ENCODE measurements at places on chromosomes 7 and 10. TPM values are rescaled to one million over a fixed set of nuclear protein-coding genes. Genes with fewer than 3 reads are reported as not detected.

- no peaks in the 10 kb centered on the region for H3K4me1 ChIP-seq
- no peak overlapping the region for H3K4me3 ChIP-seq
- no peak for DNase-seq
- H3K36me3 ChIP-seq, result no peaks in the 10 kb centered on the region
Observed at GRCh38 chr10:64555666-64556065, 1034.5 kb downstream of the REEP3 start.

DNA sequence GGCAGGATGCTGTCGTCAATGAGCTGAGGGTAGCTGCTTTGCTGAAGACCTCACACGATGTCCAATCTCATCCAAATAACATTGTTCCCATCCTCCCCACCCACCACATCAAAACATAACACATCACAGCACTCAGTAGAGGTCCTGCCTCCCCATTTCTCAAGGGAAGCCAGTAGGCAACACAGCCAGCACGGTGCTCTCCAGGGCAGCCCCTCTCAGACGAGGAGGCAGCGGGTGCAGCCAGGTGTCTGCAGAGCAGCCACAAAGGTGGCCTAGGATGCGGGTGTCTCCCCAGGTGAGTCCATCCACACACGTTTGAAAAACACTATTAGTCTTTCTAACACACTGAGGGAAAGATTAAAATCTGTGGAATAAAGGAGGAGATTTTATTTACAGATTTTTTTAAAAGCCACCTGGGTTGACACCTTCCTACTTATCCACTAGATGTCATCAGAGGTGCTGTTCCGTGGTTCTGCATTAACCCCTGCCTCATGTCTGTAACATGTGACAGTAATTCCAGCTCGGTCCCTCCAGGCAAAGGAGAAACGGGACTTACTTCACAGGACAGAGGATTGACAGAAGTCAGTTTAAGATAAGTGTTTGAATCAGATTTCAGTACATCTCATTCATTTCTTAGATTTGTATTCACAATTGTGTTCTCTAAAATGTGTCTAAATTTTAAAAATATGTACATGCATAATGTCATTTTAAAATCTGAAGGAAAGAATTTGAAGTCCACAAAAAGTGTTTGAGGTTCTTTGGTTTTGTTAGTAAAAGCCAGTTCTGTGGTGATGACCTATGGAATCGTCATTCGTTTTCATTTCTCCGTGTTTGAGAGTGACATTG lies 68.0 kb downstream of the LANCL2 start:
- peak; percentile 49 for DNase-seq
- no peaks in the 10 kb centered on the region for H3K36me3 ChIP-seq
- H3K4me3 ChIP-seq, result no peak overlapping the region

GRCh38 chr7:39637400-39637799 lies 14.0 kb downstream of the RALA start:
- peaks cover 48% of the 10 kb centered on the region for H3K4me1 ChIP-seq
- peak overlapping the region; percentile 39 for H3K4me3 ChIP-seq
- H3K27ac ChIP-seq, result no peak overlapping the region

DNA sequence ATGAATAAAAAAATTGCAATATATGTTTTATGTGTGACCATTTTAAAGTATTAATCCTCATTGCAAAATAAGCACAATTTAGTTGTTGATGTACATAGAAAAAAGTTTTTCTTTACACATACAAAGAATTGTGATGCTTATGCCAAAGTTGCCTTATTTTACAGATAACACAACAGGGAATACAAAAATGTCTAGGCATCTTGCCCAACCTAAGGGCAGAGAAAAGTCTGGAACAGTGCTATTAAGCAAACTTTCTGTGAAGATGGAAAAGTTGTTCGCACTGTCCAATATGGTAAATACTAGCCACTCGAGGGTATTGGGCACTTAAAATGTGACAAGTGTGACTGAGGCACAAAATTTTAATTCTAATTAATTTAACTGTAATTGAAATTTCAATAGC lies 190.2 kb upstream of the HGF start:
- no peak overlapping the region for H3K27ac ChIP-seq
- H3K4me3 ChIP-seq, result no peak overlapping the region
- no peak for DNase-seq
- no peaks in the 10 kb centered on the region for H3K4me1 ChIP-seq

- no peak overlapping the region for H3K4me3 ChIP-seq
- no peaks in the 10 kb centered on the region for H3K27me3 ChIP-seq
- H3K4me1 ChIP-seq, result peaks cover 14% of the 10 kb centered on the region
- no peak overlapping the region for H3K27ac ChIP-seq
- H3K36me3 ChIP-seq, result no peaks in the 10 kb centered on the region
Observed at GRCh38 chr10:125783957-125784356, 8.3 kb upstream of the MMP21 start.

GRCh38 chr7:114806590-114807162 lies 115.2 kb upstream of the MDFIC start:
- no peak for DNase-seq
- H3K4me1 ChIP-seq, result no peaks in the 10 kb centered on the region
- H3K27ac ChIP-seq, result no peak overlapping the region
- H3K36me3 ChIP-seq, result no peaks in the 10 kb centered on the region
- no peak overlapping the region for H3K4me3 ChIP-seq

- H3K4me1 ChIP-seq, result no peaks in the 10 kb centered on the region
- DNase-seq, result no peak
- no peak overlapping the region for H3K27ac ChIP-seq
Observed at GRCh38 chr10:34528320-34528719, 286.8 kb downstream of the PARD3 start.

DNA sequence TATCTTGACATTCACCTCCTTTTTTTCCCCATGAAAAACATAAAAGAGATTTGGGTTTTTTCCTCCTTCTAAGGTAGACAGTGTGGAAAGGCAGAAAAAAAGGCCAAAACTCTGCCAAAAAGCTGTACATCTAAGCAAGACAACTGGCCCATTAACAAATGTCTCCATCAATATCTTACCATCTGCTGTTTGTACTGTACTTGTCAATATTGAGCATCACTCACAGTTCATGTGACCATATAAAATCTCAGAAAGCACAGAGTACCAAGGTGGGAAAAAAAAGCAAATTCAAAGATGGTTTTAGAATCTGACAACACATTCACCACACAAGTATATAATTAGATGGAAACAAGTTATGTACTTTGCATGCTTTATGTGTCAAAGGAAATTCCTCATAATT lies 52.6 kb downstream of the CACNA2D1 start:
- H3K36me3 ChIP-seq, result no peaks in the 10 kb centered on the region
- no peak overlapping the region for H3K4me3 ChIP-seq
- no peak overlapping the region for H3K27ac ChIP-seq
- no peaks in the 10 kb centered on the region for H3K4me1 ChIP-seq
- DNase-seq, result no peak

DNA sequence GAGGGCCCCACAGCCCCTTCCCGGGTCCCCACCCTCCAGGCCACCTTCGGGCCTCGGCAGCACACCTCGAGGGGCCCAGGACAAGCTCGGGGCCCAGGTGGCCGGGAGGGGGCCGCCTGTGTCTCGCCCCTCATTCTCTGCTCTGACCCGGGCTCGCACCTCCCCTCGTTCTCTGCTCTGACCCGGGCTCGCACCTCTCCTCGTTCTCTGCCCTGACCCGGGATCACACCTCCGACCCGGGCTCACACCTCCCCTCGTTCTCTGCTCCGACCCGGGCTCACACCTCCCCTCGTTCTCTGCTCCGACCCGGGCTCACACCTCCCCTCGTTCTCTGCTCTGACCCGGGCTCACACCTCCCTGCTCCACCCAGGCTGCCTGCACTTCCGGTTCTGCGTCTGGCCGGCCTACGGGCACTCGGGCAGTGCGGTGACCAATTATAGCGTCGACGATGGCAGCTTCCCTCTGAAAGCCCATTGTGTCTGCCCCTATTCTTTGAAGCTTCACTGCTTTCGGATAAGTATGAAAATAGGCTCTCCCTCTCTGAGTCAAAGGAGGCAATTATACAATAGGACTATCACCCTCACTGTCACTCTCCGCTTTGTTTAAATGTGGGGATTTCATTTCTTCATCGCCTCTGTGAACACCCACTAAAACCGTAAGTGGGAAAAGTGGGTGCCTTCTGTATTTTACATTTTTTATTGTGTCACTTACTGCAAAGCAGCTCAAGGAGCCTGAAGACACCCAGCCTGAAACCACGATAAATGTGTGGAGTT lies 457.4 kb downstream of the DNAJB6 start:
- no peak for DNase-seq
- H3K4me3 ChIP-seq, result no peak overlapping the region
- no peaks in the 10 kb centered on the region for H3K4me1 ChIP-seq
- H3K27ac ChIP-seq, result no peak overlapping the region

DNA sequence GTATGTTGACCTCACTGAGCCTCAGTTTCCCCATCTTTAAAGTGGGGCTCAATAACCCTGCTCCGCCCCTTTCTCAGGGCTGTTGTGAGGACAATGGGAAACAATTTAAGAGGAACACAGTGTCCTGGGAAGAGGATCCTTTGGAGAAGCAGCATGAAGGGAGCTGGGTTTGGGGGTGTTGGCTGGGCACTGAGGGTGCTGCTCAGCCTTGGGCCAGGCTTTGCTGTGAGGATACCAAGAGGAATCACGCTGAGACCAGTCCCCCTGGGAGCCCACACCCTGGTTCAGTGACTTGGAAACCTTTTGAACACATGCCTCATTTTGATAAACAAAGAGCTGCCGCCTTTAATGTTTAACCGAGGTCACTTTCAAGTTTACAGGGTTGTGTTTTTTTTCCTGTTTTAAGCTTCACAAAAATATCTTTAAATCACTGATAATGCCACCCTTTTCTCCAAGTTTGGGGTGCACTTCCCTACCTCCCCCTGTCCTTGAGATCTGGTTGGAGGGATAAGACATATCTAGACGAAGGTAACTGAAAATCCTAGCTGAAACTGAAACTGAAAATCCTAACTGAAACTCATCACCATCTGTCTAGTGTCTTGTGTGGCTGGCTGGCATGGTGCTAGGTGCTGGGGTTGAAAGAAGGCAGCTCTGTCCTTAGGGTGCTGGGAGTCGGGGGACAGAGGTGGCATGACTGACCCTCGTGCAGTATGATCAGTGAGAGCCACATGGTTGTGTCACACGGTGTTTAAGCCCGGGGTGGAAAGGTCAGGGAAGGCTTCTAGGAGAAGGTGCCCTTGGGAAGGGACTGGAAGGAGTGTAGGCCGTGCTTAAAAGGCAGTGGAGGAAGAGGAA lies 27.7 kb downstream of the ZNF775 start:
- H3K27me3 ChIP-seq, result no peaks in the 10 kb centered on the region
- H3K4me3 ChIP-seq, result peak overlapping the region; percentile 82
- DNase-seq, result no peak

DNA sequence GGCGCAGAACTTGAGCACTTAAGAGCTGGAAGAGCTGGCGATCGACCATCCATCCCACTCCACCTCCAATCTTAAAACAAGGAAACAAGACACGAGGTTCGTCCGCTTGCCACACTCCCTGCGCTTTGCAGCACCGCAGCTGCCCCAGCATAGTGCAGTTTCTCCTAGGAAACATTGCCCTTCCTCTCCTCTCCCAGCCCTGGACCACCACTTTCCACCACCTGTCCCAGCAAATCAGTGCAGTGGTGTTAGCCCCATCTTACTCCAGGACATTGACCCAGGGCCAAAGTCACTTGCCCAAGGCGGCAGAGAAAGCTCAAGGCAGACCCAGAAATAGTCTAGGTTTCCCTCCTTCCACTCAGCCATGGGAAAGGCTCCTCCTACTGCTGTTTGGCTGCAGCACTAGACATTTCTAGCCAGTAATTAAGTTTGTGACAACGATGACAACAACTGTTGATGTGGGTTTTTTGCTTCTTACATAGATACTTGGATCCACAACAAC lies 1.5 kb upstream of the PARD3 start:
- DNase-seq, result no peak
- H3K4me3 ChIP-seq, result no peak overlapping the region
- no peak overlapping the region for H3K27ac ChIP-seq
- peaks cover 21% of the 10 kb centered on the region for H3K27me3 ChIP-seq
- H3K36me3 ChIP-seq, result no peaks in the 10 kb centered on the region

Gene HOXA9
- total RNA-seq, result 1.1 TPM

Gene CALCR
- not detected for total RNA-seq

Gene ACSM6
- not detected for total RNA-seq

Gene DLX5
- not detected for total RNA-seq

Gene ZNF746
- total RNA-seq, result 33.9 TPM
